ENCODE measurements at places on chromosomes 16 and 17.

GRCh38 chr17:3666516-3666915, 1.9 kb downstream of the TAX1BP3 start:
- DNase-seq = no peak

DNA sequence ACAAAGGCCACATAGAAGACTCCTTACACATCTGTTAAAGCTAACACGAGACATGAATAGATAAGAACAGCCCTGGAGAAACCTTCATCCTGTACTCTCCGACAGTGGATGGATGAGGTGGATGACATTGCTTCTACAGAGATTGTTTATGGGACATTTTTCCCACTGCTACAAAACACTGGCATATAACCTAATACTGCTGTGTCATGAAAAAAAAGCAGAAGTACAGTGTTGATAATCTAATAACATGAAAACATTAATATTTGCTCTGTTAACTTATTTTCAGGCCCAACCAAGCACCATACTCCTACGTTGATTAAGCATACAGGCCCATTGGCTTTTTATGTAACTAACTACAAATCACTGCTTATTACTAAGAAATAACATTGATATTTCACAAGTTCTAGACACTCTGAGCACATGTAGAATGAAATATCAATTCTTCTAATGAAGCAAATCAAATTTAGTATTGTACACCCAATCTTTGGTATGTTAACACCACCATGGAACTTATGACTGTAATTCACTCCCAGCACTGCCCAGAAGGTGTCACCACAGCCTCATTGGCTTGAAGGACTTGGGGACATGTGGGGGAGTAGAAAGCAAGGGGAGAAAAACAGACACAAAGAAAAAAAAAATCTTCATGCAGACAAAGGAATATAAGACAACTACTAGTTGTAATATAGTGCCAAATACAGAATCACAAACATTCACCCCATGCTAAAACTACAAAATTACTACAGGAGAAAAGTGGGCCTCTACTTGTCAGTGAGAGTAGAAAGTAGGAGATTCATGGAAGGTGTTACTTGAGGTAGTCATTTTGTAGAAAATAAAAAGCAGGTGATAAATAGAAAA, 330.0 kb upstream of the PMFBP1 start:
- DNase-seq = peak; percentile 42

- DNase-seq = no peak
These were observed 358.7 kb downstream of the SLC39A11 start for GRCh38 chr17:72733619-72734282.

DNA sequence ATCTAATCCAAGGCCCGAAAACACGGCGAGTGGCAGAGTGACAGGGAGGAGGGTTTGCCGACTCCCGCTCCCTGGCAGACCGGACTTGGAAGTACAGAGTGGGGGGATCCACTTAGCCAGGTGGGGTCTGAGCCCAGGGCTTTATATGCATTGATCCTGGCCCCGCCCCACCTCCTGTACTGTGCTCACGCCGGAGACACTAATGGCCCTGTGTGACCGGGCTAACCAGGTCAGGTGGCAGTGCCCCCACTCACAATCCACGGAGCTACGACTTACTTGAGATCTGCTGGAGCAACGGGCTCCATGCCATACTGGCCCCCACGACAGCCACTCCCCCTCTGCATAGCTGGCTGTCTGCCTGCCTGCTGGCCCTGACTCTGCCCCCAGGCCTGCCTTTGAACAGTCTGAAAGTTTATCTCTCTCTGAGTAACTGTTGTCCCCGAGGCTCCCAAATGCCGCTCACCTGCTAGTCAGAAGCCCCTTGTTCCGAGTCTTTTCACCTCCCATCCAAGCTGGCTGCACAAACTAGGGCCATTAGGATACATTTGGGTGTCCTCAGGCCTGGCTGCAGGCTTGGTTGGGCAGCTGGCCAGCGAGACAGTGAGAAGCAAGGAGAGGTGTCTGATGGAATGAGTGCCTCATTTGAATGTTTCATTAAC, 28.0 kb downstream of the CACNA1G start:
- no peak for DNase-seq

DNA sequence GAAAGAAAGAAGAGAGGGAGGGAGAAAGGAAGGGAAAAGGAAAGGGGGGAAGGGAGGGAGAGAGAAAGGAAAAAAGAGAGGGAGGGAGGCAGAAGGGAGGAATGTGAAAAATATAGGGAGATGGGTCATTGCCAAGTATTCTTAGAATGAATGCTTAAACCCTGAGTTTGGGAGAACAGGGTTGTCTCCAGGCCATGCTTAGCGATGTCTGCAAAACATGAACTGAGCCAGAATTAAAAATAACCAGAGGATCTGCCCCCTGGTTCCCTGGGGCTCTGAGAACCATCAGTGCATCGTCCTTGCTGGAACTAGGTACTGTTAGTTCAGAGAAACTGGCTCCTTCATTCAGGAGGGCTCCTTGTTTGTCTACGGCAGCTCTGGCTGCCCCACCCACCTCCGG, 170.4 kb downstream of the IRX5 start:
- no peak for DNase-seq

- no peak for DNase-seq
These were observed 12.5 kb downstream of the CEP295NL start for GRCh38 chr17:78890498-78890897.

GRCh38 chr17:17564896-17565295, 26.6 kb downstream of the PEMT start:
- peak; percentile 70 for DNase-seq

DNA sequence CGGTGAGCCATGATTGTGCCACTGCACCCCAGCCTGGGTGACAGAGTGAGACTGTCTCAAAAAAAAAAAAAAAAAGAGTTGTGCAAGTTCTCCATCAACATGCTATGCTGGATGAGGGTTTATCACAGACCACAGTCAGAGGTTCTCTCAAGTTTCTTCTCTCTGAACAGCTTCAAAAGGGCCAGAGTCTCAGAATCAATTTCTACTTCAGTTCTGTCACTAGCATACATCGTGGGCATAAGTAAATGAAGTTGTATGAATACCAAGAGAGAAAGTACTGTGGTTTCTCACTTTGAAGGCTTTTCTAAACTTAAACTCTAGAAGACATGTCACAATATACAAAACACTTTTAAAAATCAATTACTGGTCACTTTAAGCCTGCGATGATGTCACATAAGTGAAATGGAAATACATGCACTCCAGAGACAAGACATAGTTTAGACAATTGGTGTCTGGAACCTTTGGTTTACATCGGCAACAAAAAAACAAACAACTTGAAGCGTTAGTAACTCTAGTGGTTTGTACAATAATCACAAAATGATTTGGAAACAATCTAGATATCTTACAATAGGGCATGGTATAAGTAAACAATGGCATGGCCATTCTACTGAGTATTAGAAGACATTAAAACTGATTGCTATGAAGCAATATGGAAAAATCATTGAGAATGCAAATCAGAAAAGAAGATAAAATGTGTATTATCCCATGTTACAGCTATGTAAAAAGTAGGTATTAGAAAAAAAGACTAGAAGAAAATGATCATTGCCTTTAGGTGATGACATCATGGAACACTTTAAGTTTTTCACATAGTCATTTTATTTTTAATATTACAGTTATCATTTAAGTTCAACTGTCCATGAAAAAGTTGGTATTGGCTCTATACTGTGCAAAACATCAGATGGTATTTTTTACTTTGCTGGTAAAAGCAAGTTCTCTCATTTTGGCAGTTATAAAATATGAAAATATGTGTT, 232.3 kb downstream of the ZFHX3 start:
- DNase-seq = no peak

GRCh38 chr17:17570140-17570797, 21.2 kb downstream of the PEMT start:
- DNase-seq = peak; percentile 89

DNA sequence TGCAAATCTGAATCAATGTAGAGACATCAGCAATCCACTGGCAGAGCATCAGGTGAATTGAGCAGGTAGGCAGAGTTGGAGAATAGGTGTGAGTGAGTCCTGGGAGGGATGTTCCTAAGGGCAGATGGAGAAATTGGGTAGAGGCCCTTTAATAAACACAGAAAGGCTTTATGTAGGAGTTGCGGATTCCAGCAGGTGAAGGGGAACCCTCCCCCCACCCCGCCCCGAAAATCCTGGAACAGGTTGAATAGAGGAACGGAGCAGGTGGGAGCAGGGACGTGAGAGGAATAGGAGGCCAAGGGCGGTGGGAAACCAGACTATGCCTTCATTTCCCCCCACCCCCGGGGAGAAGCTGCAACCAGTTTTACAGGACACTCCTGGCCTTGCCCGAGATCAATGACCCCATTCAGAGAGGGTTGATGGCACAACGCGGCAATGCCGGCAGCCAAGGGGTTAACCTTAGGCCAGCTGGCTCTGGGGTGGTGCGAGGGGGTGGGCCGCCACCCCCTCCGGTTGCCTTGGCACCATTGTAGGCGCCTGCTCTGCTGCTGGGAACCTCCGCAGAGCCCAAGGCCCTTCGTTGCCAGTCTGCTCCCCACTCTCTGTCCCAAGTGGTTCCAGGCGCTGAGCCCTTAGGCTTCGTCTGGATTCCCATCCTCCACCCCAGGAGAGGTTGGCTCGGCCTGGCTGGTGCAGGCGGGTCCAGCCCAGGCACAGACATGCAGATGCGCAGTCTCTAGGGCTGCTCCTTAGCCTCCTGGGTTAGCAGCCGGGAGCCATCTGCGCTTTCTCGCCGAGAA, 814 bp upstream of the RUNDC3A start:
- DNase-seq = peak; percentile 80

GRCh38 chr16:55341681-55342080, 17.7 kb downstream of the IRX6 start:
- no peak for DNase-seq

- no peak for DNase-seq
These were observed 63.5 kb downstream of the SRCIN1 start for GRCh38 chr17:38542286-38542685.

- DNase-seq = no peak
These were observed 7.8 kb upstream of the RHOT2 start for GRCh38 chr16:660132-660458.

- DNase-seq = no peak
These were observed 8.4 kb downstream of the DLX3 start for GRCh38 chr17:49986396-49987289.

- DNase-seq = no peak
These were observed 1.1 kb downstream of the METRNL start for GRCh38 chr17:83080579-83080857.

- no peak for DNase-seq
These were observed 34.0 kb downstream of the ZNF750 start for GRCh38 chr17:82805823-82806222.

DNA sequence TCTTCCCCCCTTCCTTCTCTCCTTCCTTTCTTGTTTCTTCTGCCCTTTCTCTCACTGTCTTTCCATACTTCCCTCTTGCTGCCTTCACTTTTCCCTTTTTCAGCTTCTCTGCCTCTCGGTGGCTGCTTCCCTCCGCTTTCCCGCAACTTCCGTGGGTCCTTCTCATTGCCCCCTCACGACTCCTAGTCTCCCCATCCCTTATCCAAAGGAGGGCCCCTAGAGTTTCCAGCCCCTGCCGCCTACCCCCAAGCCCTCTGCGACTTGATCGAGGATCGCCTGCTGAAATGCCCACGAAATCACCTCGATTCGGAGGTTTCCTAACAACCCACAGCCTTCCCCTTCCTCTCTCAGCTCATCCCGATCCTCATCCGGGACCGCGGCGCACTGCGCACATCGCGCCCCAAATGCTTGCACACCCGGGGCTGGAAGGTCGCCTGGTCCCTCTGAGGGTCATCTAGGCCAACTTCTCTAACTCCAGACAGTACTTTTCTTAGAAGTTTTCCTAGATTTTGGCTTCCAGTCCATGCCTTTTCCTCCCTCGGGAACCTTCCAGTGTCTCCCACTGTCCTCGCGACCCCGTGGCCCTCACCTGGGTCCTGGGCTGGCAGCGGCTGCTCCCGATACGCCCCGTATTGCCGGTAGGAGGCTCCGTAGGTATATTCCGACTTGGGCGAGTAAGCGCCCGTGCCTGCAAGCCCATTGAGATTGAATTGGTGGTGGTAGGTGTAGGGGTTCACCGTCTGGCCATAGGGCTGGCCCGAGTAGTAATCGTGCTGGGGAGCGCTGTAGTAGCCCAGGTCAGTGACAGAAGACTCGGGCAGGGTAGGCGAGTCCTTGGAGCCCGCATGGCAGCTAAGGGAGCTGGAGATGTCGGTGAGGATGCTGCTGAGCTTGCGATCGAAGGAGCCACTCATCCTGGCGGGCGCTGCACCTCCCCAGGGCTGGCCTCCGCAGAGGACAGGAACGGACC, 654 bp downstream of the DLX3 start:
- DNase-seq = no peak

DNA sequence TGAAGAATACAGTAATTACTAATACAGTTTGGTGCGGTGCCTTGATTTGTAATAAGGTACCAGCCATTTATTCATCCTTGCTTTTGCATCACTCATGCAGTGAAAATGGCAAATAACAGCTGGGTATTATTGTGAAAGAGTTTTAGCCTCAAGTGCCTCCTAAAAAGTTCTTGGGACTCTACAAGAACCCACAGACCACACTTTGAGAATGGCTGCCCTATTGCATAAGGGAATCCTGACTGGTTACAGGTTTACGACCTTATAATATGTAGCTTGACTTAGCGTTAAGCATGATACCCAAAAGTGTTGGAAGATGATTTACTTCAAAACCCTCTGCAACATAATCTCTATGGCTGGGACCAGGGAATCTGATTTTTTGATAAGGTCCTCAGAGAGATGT, 4.2 kb downstream of the MYH13 start:
- no peak for DNase-seq

- DNase-seq = peak; percentile 43
These were observed 943 bp downstream of the CNTROB start for GRCh38 chr17:7932949-7933348.

GRCh38 chr17:30947796-30948195, 23.0 kb upstream of the RNF135 start:
- DNase-seq = no peak

GRCh38 chr17:2064520-2064971, 9.6 kb downstream of the HIC1 start:
- DNase-seq = no peak

DNA sequence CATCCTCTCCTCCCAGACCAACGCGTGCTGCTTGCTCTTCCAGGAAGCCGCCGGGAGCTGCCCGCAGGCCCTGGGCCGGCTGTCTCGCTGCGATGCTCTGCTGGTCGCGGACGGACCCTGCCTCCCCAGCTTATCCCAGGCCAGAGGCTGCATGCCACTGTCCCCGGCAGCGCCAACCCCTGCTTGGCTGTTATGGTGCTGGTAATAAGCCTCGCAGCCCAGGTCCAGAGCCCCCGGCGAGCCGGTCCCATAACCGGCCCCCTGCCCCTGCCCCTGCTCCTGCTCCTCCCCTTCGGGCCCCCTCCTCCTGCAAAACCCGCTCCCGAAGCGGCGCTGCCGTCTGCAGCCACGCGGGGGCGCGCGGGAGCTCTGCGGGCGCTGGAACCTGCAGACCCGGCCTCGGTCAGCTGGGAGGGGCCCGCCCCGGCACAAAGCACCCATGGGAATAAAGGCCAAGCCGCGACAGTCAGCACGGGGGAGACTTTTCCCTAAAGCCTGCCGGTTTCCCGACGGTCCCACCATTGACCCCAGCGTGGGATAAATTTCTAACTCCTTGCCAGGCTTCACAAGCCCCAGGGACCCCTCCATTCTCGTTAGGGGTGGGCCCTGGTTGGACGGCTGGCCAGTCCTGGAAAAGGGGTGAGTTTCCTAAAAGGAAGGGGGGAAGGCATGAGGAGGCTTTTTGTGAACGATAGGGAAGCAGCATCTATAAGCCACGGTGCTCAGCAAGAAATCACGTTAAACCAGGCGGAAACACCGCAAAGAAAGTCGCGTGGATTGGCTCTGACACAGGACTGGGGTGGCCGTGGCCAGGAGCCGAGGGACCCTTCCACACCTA, 11.2 kb downstream of the ENPP7 start:
- peak; percentile 64 for DNase-seq

- DNase-seq = no peak
These were observed 38.4 kb downstream of the BPTF start for GRCh38 chr17:67863624-67864247.

- no peak for DNase-seq
These were observed 44.5 kb upstream of the MEOX1 start for GRCh38 chr17:43706235-43706634.
